ENCODE measurements at places on chromosomes 12 and 14. TPM values are rescaled to one million over a fixed set of nuclear protein-coding genes. Genes with fewer than 3 reads are reported as not detected.

Gene FBLN5
- total RNA-seq, result 83.2 TPM

Gene PPP1R36
- 6.4 TPM for total RNA-seq

Gene MIPOL1
- 48.8 TPM for total RNA-seq

Gene OVCH1
- total RNA-seq, result 0.44 TPM

Gene FOXG1
- total RNA-seq, result not detected

Gene HAL
- total RNA-seq, result 0.98 TPM

Gene ABCD2
- 2.6 TPM for total RNA-seq

Measured in breast epithelium (tissue), 4 donors.